ENCODE measurements at places on chromosomes 6 and 20.

DNA sequence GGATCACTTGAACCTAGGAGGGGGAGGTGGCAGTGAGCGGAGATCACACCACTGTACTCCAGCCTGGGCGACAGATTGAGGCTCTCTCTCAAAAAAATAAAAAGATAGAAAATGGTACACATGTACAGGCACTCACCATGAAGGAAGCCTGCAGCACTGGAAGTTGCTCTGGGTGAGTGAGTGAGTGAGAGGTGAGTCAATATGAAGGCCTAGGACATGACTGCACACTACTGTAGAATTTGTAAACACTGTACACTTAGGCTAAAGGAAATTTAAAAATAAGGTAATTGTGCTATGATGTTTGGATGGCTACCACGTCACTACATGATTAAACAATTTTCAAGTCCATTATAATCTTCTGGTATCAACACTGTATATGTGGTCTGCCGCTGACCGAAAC is 216.2 kb downstream of the FOXC1 start:
- no peak for DNase-seq

- DNase-seq = no peak
Observed at GRCh38 chr6:2037237-2037926, 208.0 kb downstream of the GMDS start.

DNA sequence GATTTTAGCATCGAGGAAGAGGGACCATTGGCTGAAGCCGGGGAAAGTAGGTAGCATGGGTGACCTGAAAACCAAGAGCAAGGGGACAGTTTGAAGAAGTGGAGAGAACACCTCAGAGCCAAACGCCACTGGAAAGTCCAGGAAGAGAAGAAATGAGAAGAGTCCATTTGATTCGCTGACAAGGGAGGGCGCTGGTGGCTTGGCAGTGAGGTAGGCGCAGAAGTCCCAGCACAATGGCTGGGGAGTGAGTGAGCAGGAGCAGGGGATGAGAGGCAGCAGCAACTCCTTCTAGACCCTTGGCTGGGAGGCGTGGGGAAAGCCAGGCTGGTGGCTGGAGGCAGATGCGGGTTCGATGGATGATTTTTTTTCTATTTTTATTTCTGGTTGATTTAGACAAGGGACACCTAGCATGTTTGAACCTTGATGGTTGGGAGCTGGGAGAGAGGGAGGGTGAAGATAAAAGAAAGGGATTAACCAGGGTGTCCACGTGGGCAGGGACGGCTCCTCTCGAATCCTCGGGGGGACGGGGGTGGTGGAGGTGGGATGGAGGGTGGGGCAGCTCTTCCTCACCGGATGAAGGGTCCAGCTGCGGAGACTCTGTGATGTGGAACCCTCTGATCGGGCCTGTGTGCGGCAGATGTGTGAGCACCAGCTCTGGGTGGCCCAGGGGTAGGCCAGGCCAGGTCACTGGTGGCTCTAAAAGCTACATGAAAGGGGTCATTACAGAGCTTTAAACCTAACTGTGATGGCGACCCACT is 164.2 kb downstream of the NFATC2 start:
- DNase-seq = no peak

- DNase-seq = no peak
Observed at GRCh38 chr6:169198885-169199284, 54.8 kb downstream of the THBS2 start.

GRCh38 chr20:44390280-44390679 is 34.8 kb downstream of the HNF4A start:
- DNase-seq = no peak

DNA sequence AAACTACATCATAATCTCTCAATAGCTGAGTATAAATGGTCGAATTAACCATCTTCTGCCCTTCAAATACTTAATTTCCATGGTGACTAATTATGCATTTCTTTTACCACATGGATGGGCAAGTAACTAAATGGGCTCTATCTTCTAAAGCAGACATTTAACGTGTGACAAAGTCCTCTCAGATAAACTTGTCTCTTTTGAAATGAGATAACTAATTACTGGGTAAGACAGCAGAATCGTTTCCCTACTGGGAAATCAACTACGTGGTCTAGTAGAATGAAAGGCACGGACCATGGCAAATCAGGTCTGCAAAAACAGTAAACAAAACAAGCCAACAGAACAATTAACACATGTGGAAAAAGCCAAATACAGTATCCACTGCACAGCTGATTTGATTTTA is 137.7 kb downstream of the BACH2 start:
- no peak for DNase-seq

- no peak for DNase-seq
Observed at GRCh38 chr20:58870293-58871014, 17.9 kb downstream of the GNAS start.
